Neural crest cell (in vitro differentiated cells): ENCODE measurements at places on chromosomes 12 and 14.

GRCh38 chr12:50297996-50298395, 14.7 kb upstream of the LIMA1 start:
- no peaks in the 10 kb centered on the region for H3K4me1 ChIP-seq
- no peak for DNase-seq
- no peak overlapping the region for H3K4me3 ChIP-seq

DNA sequence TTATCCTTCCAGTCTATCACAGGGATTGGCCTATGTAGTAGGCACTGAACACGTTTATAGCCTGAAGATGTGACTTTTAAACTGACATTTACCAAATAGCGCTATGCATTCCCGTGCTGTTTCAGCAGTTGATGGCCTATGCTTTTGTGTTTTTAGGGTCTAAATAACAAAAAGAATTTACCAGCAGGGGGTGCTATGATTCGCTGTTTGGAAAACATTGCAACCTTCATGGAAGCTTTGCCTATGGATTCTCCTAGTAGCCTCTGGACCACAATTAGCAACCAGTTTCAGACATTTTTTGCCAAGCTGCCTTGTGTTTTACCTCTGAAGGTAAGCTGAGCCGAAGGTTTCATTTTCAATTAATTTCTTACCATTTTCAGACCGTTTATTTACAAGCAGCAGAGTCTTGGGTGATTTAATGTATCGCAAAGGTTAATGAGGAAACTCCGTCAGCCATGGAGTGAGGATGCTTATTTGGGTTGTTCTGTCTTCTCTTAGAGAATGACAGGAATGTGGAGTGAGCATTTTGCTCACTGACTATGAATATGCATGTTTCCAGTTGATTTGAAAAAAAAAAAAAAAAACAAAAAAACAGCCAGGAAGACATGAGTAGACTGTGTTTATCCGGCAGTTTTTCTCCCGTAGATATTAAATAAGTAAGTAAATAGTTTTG, 133.1 kb downstream of the PRIMA1 start:
- peak; percentile 44 for DNase-seq
- H3K4me3 ChIP-seq: no peak overlapping the region
- no peaks in the 10 kb centered on the region for H3K36me3 ChIP-seq
- H3K4me1 ChIP-seq: peaks cover 6% of the 10 kb centered on the region

DNA sequence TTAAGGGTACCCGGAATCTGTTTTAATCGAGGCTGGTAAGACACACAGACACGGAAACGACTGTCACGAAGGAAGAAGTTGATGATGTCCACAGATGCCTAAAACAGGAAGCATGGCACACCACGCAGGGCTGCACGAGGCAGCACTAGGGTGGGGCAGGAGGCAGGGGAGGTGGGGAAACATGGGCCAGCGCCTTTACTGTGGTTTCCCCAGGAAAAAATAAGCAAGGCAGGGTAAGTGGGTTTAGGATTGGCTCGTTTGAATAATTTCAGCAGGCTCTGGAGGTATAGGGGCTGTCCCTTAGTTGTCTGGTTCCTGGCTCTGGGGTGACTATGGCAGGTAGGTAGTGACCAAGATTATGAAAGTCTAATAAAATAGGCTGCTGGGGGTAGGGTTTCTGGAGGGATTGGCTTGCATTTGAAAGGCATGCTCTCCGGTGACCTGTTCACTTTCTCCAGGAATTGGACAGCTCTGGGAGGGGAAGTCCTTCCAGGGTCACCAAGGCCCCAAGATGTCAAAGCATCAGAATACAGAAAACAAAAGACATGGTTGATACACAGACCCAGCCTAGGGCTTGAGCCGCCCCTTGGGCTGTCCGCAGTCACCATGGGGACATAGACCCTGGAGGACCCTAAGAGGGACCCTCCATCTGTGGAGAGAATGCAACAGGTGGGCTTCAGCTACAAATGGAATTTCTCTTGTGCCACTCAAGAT, 35.3 kb downstream of the MAP1LC3B2 start:
- peak overlapping the region; percentile 36 for H3K27ac ChIP-seq
- H3K27me3 ChIP-seq: no peaks in the 10 kb centered on the region
- no peak overlapping the region for H3K4me3 ChIP-seq
- H3K4me1 ChIP-seq: peaks cover 25% of the 10 kb centered on the region
- DNase-seq: no peak

DNA sequence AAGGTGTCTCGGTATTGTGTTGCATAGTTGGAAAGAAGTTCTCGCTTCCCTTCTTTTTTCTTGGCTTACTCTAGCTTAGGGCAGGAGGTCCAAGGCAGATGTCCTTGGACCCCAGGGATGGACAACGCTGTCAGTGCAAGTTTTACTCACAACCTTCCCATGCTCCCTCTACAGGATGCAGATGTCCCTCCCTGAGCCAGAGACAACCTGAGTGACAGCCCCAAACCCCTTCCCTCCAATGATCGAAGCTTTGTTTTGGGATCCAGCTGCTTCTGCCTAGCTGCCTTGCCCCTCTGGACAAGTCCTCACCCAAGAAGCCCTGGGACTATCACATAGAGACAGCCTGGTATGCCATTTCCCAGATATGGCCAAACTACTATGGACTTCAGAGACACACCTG, 112.0 kb upstream of the RAP1B start:
- H3K4me1 ChIP-seq: no peaks in the 10 kb centered on the region
- H3K36me3 ChIP-seq: no peaks in the 10 kb centered on the region
- no peak overlapping the region for H3K27ac ChIP-seq
- DNase-seq: no peak
